ENCODE measurements at places on chromosomes 12 and 14. TPM values are rescaled to one million over a fixed set of nuclear protein-coding genes. Genes with fewer than 3 reads are reported as not detected.

DNA sequence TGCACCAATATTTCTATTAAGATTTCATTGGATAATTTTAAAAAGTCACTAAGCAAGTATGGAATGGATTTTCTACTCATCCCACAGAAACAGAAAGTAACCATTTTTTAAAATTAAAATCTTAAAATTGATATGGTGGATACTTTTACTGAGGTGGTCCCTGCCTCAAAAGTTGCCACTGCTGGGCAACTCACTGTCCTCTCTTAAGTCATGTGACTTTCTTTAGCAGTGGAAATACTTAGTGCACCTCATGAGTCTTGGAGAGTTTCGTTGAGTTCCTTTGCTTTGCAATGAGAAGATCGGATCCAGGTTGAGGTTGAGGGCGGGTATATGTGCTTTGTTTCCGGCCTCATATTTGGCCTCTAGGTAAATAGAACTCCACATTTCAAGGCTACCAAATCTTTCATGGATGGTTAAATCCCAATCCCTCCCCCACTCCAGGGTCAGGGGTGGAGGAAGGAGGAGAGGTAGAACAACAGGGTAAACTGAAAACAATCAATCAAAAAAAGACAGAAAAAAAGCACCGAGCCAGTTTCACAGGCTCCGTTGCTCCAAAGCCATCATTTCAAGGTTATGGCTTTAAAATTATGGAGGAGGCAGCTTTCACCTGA is 39.5 kb upstream of the DUSP6 start:
- no peak for DNase-seq

GRCh38 chr14:73762375-73762822 is 48.2 kb upstream of the PNMA1 start:
- DNase-seq: no peak

DNA sequence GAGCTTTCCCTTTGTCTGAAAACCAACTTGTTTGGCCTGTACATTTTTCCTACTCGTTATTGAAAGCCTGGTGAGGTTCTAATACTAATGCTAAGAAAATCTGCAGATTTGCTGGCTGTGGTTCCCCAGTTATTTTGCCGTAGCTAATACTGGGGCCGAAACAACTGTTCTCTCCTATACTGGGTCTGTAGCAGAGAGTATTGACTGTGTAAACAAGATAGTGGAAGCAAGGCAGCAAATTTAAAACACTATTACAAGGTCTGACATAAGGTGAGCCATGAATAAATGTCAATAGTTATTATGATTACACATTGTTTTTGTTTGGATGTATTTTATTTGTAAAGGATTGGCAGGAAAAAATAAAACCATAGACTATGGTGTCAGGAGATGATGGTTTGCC is 1244.0 kb downstream of the AACS start:
- no peak for DNase-seq

DNA sequence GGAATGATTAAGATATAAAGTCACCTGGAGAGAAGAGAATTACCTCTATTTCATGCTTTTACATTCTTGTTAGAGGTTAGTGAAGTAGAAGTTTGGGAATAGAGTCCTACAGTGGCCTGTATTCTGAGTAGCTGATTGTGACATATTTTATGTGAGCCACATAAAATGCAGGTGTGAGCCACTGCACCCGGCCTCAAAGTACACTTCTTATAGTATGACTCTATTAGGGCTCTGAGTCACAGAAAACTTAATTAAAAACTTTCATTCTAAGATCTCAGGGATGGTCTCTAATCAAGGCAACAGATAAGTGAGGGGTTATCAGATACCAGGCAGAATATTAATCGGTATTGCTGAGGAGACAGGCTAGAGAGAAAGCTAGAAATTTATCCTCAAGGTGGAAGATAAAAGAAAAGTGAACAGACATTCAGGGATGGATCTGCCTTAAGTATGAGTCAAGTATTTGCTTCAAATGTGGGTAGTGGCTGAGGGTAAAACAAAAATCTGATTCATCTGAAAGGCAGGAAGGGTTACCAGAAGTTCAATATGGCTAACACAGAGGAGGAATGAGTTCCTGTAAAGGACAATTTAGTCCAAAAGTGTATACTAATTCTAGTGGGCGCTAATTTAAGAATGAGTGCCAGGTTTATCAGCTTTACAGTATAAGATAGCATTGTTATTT is 5.5 kb upstream of the G2E3 start:
- no peak for DNase-seq

DNA sequence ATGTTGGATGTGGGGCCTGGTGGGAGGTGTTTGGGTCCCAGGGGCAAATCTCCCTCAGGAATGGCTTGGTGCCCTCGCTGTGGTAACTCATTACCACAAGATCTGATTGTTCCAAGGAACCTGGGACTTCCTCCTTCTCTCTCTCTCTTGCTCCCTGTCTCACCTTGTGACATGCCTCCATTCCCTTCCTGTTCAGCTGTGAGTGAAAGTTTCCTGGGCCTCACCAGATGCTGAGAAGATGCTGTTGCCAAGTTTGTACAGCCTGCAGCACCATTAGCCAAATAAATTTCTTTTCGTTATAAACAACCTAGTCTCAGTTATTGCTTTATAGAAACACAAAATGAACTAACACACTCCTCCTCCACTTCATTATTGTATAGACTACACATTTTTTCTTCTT is 759.8 kb upstream of the MDGA2 start:
- no peak for DNase-seq

POU6F1 gene
- total RNA-seq: 15.2 TPM

DNA sequence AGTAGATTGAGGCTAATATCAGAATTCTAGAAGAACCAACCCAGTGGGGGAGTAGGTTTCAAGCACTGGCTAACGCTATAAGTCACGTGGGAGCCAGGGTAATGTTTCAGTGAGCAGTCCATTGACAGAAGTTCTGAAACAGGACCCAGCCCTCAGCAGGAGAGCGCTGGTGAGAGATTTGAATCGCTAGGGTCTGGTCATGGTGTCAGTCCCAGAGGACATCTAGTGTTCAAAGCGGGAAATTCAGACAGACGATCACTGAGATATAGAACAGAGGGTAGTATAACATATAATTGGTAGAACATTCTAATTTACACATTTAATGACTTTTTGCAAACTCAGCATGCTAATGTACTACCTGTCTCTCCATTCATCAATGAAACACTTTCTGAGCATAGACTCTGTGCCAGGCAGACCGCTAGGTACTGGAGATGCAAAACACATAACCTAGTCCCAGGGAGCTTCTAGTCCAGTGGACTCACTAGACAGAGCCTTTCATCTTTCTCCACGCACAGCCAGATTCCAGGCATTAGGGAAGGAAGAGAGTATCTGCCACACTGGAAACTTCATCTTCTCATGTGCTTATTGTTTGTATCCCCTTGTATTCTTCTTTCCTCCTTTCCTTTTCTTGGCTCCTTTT is 35.4 kb upstream of the RNASE3 start:
- no peak for DNase-seq

DNA sequence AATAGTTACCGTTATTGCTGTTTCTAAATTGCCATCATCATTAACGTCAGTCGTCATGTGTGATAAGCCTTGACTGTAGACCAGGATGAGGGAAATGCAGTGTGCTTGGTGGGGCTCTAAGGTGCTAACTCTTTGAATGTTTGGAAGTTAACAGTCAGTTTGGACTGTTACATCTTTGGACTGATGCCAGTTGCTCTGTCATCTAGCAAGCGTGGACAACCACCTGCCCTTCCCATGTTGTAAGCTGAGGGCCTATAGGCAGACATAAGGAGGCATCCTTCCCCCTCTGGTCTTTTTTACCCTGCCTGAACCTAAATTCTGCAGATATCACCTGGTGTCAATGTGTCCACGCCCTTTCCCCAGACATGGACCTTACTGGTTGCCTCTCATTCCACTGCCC is 94.4 kb downstream of the PPP2R5C start:
- DNase-seq: no peak

DNA sequence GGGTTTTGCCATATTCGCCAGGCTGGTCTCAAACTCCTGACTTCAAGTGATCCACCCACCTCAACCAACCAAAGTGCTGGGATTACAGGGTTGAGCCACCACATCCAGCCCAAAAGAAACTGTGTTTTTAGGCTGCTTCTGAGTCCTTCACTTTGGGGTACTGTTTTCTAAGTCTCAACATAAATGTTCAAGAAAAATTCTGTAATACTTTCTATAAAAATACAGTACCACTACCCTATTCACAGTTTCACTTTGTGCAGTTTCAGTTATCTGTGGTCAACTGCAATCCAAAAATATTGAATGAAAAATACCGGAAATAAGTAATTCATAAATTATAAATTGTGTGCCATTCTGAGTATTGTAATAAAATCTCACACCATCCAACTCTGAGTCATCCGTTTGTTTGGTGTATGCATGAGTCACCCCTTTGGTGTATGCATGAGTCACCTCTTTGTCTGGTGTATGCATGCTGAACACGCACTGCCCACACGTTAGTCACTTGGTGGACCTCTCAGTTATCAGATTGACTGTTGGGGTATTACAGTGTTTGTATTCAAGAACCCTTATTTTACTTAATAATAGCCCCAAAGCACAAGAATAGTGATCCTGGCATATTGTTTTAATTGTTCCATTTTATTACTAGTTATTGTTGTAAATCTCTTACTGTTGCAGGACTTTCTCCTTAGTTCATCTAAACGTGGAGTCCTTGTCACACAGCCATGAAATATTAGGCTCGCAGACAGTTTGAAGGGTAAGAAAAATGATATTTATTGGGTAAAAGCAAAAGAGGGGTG is 190.2 kb downstream of the FSCB start:
- no peak for DNase-seq

TMTC1 gene
- total RNA-seq: 87.2 TPM

GRCh38 chr14:72883109-72883508 is 10.8 kb downstream of the DPF3 start:
- no peak for DNase-seq

GRCh38 chr12:85920324-85920947 is 46.3 kb downstream of the NTS start:
- no peak for DNase-seq

DNA sequence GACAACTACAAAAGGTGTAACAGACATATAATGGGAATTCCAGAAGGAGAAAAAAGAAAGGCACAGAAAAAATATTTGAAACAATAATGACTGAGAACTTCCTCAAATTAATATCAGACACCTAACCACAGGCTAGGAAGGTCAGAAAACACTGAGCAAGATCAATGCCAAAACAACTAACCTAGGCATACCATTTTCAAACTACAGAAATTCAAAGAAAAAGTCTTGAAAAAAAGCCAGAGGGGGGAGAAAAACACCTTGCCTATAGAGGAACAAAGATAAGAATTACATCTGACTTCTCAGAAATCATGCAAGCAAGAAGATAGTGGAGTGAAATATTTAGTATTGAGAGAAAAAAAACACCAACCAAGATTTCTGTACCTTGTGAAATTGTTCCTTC is 77.8 kb downstream of the RIN3 start:
- no peak for DNase-seq

DNA sequence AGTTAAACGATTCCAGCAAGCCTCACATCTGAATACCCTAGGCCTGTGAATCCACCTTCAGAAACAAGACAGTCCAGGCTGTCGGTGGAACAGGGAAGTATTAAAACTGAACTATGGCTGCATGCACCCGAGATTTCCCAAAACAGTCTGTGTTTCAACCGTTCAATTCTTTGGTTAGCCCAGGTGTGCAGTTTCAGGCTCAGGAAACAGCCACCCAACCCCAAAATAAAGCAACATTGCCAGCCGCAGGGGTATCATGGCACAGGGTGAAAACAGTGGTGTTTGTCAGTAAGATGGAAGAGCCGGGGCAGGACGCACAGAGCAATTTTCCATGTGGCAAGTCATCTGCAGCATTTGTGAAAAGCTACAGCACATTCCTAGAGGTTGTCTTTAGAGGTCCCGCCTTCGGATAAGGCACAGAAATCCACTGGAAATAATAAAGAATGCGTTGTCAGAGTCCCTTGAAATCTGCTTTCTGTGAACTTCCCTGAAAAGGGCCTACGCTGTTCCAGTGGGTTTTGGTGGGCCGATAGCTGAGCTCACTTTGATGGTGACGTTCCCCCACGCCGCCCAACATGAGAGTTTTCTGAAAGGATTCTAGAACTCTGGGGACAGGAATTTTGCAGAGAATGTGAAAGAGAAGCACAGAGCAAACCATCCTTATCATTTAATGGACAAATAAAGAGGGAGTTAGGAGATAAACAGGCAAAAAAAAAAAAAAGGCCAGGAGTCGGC is 84.9 kb downstream of the BCL11B start:
- DNase-seq: no peak

GRCh38 chr14:54639611-54640010 is 72.7 kb downstream of the SAMD4A start:
- no peak for DNase-seq

GRCh38 chr12:49340971-49341776 is 4.2 kb upstream of the C1QL4 start:
- DNase-seq: no peak

DNA sequence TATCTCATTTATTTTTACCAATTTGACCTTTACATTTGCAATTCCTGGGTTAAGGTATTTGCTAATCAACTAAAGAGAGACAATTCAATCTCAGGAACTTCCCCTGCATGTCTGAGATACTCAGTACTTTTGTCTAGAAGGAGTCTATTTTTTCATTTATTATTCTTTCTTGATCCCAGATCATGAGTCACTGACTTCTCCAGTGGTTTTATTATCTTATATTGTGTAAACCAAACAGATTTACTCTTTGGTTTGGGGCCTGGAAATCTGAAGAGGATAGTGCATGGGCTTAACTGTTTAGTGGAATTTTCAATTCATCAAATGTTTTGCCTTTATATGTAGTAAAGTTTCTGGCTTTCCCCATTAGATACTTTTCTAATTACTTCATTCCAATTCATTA is 185.4 kb downstream of the ALG10B start:
- no peak for DNase-seq

DNA sequence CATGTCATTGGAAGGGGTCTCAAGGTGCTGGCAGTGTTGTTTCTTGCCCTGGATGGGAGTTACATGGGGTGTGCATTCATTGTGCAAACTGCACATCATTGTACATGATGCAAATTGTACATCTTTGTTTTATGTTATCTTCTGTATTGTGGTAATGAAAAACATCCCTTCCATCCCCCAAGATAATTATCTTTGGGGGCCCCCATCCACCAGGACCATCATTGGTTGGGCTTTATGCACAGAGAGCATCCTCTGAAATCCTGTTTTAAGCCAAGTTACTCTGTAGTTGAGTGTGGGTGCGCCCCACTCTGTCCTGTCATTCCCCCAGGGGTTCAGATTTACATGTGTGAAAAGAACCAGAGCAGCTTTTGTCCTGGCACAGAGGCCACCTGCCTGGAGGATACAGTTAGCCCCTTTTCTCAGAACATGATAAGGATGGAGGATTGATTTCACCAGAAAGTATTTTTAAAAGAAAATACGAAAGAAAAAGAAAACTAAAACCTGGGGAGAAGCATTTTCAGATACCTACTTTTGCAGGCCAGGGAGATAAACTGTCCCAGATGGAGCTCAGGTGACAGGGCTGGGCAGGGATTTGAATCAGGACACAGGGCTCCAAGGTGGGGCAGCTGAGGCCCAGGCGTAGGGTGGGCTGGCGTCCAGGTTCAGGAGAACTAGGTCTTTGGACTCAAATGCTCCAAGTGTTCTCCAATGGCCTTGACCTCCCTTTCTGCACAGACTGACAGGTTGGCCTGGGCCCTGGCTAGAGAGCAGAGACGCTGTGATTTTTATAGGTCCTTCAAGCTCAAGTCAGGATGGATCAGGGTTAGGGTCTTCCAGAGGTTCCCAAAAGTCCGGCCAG is 17.2 kb downstream of the WSCD2 start:
- no peak for DNase-seq
